ENCODE measurements at places on chromosomes 11 and 22. TPM values are rescaled to one million over a fixed set of nuclear protein-coding genes. Genes with fewer than 3 reads are reported as not detected.

POTEH gene
- not detected for total RNA-seq

MPZL2 gene
- total RNA-seq, result 0.18 TPM

EIF3D gene
- total RNA-seq, result 209 TPM

MYRF gene
- 2.3 TPM for total RNA-seq

MMP12 gene
- not detected for total RNA-seq

TBC1D10A gene
- total RNA-seq, result 15.1 TPM

HBG2 gene
- total RNA-seq, result not detected

SLC17A6 gene
- total RNA-seq, result not detected

DDTL gene
- not detected for total RNA-seq

OR52A1 gene
- not detected for total RNA-seq

All from cardiac atrium fibroblast (primary cell).